ENCODE measurements at places on chromosomes 2 and 18. TPM values are rescaled to one million over a fixed set of nuclear protein-coding genes. Genes with fewer than 3 reads are reported as not detected.

The CNTNAP5 gene
- not detected for total RNA-seq

The RAD51AP2 gene
- not detected for total RNA-seq

The PAIP2B gene
- 0.64 TPM for total RNA-seq

The NCKAP5 gene
- not detected for total RNA-seq

The ALLC gene
- total RNA-seq, result not detected

- no peak overlapping the region for H3K27ac ChIP-seq
- no peak overlapping the region for H3K4me3 ChIP-seq
- no peaks in the 10 kb centered on the region for H3K36me3 ChIP-seq
- H3K27me3 ChIP-seq, result peaks cover 29% of the 10 kb centered on the region
Observed at GRCh38 chr2:172416447-172417058, 10.8 kb upstream of the ITGA6 start.

GRCh38 chr2:72135921-72136320 is 11.7 kb downstream of the CYP26B1 start:
- no peak overlapping the region for H3K4me3 ChIP-seq
- no peaks in the 10 kb centered on the region for H3K4me1 ChIP-seq
- DNase-seq, result no peak
- no peaks in the 10 kb centered on the region for H3K36me3 ChIP-seq

GRCh38 chr2:5849562-5849961 is 157.4 kb downstream of the SOX11 start:
- H3K4me1 ChIP-seq, result no peaks in the 10 kb centered on the region
- no peak overlapping the region for H3K4me3 ChIP-seq
- no peaks in the 10 kb centered on the region for H3K27me3 ChIP-seq
- H3K36me3 ChIP-seq, result no peaks in the 10 kb centered on the region

- H3K4me1 ChIP-seq, result no peaks in the 10 kb centered on the region
- no peaks in the 10 kb centered on the region for H3K36me3 ChIP-seq
- peaks cover 16% of the 10 kb centered on the region for H3K27me3 ChIP-seq
- DNase-seq, result peak; percentile 78
- H3K4me3 ChIP-seq, result no peak within 1 kb of the TSS
Observed at GRCh38 chr2:124025171-124025580, at the start of gene CNTNAP5. CNTNAP5 (plus strand) TSS chr2:124025287; CDS start chr2:124025651, 364 bp downstream.

GRCh38 chr2:136118819-136119716 is 1.1 kb upstream of the CXCR4 start:
- peaks cover 40% of the 10 kb centered on the region for H3K27me3 ChIP-seq
- peak; percentile 92 for DNase-seq
- H3K36me3 ChIP-seq, result peaks cover 21% of the 10 kb centered on the region
- peaks cover 60% of the 10 kb centered on the region for H3K4me1 ChIP-seq
- peak overlapping the region; percentile 95 for H3K27ac ChIP-seq

GRCh38 chr2:96320728-96321622 is 4.1 kb upstream of the ITPRIPL1 start:
- peak overlapping the region; percentile 88 for H3K4me3 ChIP-seq
- DNase-seq, result peak; percentile 85
- H3K4me1 ChIP-seq, result peaks cover 55% of the 10 kb centered on the region
- H3K36me3 ChIP-seq, result peaks cover 17% of the 10 kb centered on the region
- H3K27me3 ChIP-seq, result no peaks in the 10 kb centered on the region
- H3K27ac ChIP-seq, result peak overlapping the region; percentile 98

GRCh38 chr2:46779447-46779941 is 136.1 kb downstream of the MCFD2 start:
- no peak overlapping the region for H3K27ac ChIP-seq
- DNase-seq, result no peak
- no peaks in the 10 kb centered on the region for H3K36me3 ChIP-seq
- peaks cover 6% of the 10 kb centered on the region for H3K27me3 ChIP-seq
- no peaks in the 10 kb centered on the region for H3K4me1 ChIP-seq

DNA sequence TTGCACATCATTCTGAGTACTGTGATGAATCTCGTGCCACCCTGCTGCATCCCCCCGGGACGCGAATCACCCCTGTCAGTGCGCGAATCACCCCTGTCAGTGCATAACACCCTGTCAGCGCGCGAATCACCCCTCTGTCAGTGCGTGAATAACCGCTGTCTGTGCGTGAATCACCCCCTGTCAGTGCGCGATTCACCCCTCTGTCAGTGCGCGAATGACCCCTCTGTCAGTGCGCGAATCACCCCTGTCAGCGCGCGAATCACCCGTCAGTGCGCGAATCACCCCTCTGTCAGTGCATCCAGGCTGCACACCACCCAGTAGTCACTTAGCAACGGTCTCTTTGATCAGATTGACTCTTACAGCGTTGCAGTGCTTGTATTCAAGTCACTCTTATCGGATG is 134.4 kb upstream of the TPO start:
- no peaks in the 10 kb centered on the region for H3K27me3 ChIP-seq
- H3K36me3 ChIP-seq, result no peaks in the 10 kb centered on the region
- no peak overlapping the region for H3K4me3 ChIP-seq
- no peak overlapping the region for H3K27ac ChIP-seq

GRCh38 chr2:161204846-161205245 is 44.6 kb downstream of the TANK start:
- peaks cover 50% of the 10 kb centered on the region for H3K36me3 ChIP-seq
- peaks cover 12% of the 10 kb centered on the region for H3K4me1 ChIP-seq
- H3K4me3 ChIP-seq, result no peak overlapping the region
- H3K27me3 ChIP-seq, result no peaks in the 10 kb centered on the region
- no peak overlapping the region for H3K27ac ChIP-seq
- DNase-seq, result no peak

DNA sequence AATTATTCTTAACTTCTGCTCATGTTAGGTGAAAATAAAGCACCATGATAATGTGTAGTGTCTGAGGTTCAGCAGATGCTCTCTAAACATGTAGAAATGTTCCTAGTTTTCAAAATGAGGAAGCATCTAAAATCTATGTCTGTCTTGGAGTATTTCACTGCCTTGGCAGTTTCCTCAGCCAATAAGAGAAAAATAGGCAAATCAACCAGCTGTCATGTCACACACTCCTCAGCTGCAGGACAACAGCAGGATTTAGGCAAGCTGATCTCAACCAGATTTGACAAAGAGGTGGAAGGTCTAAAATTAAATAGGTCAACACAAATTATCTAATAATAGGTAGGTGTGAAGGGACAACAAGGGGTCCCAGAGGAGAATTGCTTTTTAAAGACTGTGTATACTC is 164.1 kb upstream of the BOD1L2 start:
- no peak for DNase-seq
- H3K4me3 ChIP-seq, result no peak overlapping the region
- no peaks in the 10 kb centered on the region for H3K36me3 ChIP-seq
- H3K27me3 ChIP-seq, result no peaks in the 10 kb centered on the region

DNA sequence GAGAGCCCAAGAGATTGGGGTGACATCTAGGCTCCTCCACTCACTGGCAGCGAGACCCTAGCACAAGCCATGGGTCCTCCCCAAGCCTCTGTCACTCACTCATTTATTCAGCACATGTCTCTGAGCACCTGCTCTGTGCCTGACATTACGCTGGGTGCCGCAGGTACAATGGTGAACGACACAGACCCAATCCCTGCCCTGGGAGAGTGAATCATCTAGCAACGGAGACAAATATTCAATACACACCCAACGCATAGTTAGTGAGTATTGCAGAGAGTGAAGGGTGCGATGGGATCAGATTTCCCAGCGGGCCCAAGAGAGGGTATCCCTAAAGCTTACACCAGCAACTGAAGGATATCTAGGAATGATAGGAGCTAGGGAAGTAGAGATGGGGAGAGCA is 45.5 kb downstream of the ZFP36L2 start:
- H3K4me3 ChIP-seq, result no peak overlapping the region
- H3K27me3 ChIP-seq, result no peaks in the 10 kb centered on the region
- H3K27ac ChIP-seq, result peak overlapping the region; percentile 50
- no peak for DNase-seq
- no peaks in the 10 kb centered on the region for H3K36me3 ChIP-seq

DNA sequence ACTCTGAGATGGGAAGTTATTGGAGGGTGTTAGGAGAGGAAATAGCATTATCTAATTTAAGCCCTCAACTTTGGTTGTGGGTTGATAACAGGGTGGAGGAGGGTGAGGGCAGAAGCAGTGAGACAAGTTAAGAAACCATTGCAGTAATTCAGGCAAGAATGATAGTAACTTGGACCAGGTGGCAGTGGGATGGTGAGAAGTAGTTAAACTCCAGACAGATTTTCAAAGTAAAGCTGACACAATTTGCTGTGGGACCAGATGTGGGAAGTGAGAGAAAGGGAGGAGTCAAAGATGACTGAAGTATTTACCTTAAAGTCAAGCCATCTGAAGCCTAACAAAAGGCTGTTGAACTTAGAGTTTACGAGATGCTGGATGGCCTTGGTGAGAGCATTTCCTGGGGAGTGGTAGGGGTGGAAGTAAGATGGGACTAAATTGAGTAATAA is 163.2 kb upstream of the KLF7 start:
- peak overlapping the region; percentile 80 for H3K27ac ChIP-seq
- DNase-seq, result no peak
- H3K27me3 ChIP-seq, result no peaks in the 10 kb centered on the region

DNA sequence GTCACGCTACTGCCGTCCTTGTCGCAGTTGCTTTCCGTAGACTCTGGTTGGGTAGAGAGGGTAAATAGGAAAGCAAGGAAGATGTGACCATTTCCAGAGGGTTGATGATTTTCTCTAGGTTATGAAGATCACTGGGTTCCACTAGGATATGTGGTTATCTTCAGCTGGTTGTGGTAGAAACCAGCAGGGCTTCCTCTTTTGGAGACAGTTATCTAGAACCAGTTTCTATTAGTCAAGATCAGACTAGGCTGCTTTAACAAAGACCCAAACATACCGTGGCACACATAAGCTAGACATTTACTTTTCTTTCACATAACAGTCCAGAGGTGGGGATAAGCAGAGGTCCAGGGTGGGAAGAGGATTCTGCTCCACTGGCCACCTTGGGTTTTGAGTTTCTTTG is 59.6 kb downstream of the FASTKD2 start:
- peaks cover 6% of the 10 kb centered on the region for H3K27me3 ChIP-seq
- DNase-seq, result no peak
- H3K27ac ChIP-seq, result no peak overlapping the region

GRCh38 chr2:109395494-109396201 is 218.1 kb downstream of the SEPTIN10 start:
- no peak for DNase-seq
- no peaks in the 10 kb centered on the region for H3K36me3 ChIP-seq
- no peaks in the 10 kb centered on the region for H3K4me1 ChIP-seq
- no peak overlapping the region for H3K4me3 ChIP-seq
- H3K27ac ChIP-seq, result no peak overlapping the region

DNA sequence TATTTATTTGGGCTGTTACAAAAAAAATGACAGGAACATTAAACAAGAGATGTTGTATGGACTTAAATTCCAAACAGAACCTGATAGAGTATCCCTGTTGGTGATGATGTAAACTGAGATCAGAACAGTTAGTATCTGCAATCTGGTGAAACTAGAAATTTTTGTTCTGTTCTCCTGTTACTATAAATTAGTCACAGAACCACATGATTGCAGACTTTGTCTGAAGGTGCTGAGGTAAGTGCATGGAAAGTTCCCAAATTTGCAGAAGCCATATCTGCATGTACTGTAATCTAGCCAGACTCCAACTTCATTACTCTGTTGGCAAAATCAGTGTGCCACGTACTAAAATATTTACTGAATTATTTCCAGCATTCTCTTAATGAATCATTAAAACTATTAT is 516.3 kb upstream of the FSIP2 start:
- no peak overlapping the region for H3K27ac ChIP-seq
- H3K36me3 ChIP-seq, result no peaks in the 10 kb centered on the region
- DNase-seq, result no peak
- no peak overlapping the region for H3K4me3 ChIP-seq
- no peaks in the 10 kb centered on the region for H3K4me1 ChIP-seq
- H3K27me3 ChIP-seq, result no peaks in the 10 kb centered on the region

GRCh38 chr2:121695171-121695451 is 41.6 kb downstream of the NIFK start:
- no peak for DNase-seq
- peaks cover 20% of the 10 kb centered on the region for H3K4me1 ChIP-seq
- no peak overlapping the region for H3K4me3 ChIP-seq
- no peaks in the 10 kb centered on the region for H3K27me3 ChIP-seq
- no peaks in the 10 kb centered on the region for H3K36me3 ChIP-seq

GRCh38 chr18:32437100-32437834 is 33.4 kb downstream of the GAREM1 start:
- no peak overlapping the region for H3K4me3 ChIP-seq
- H3K27ac ChIP-seq, result no peak overlapping the region
- DNase-seq, result no peak
- peaks cover 13% of the 10 kb centered on the region for H3K27me3 ChIP-seq

DNA sequence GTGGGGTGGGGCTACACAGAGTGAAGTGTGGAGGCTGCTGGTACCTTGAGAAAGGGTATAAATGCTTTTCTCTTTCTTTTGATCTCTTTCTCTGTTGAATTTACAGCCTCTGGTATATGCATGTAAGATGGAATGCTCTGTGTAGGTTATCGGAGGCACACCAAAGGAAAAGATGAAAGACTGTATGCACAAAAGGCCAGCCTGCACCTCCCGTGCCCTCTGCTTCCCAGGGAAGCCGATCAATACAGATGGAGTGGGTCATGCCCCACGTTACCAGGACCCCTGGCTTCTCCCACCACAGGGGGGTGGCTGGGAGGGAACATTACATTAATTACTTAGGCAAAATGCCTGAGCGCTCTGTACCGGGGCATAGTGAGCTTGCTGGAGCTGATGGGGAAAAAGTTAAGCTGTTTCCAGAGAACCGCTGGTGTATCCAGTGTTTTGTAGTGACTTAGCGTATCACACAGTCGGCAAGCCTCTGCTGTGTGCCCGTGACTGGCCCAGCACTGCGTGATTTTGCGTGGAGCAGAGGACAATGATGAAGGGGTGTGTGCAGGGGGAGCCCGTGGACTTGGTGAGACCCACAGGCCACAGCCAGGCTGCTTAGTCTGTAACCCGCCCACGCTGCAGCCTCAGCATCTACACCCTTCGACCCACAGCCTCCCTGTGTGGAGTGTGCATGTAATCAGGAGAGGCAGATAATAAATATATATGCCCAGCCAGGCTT is 8.0 kb downstream of the ALLC start:
- no peaks in the 10 kb centered on the region for H3K4me1 ChIP-seq
- no peak for DNase-seq
- no peak overlapping the region for H3K4me3 ChIP-seq
- H3K36me3 ChIP-seq, result no peaks in the 10 kb centered on the region
- H3K27ac ChIP-seq, result no peak overlapping the region

- DNase-seq, result no peak
- H3K36me3 ChIP-seq, result no peaks in the 10 kb centered on the region
- H3K4me1 ChIP-seq, result peaks cover 14% of the 10 kb centered on the region
- H3K27ac ChIP-seq, result no peak overlapping the region
Observed at GRCh38 chr2:120732506-120733237, 3.0 kb upstream of the GLI2 start.

DNA sequence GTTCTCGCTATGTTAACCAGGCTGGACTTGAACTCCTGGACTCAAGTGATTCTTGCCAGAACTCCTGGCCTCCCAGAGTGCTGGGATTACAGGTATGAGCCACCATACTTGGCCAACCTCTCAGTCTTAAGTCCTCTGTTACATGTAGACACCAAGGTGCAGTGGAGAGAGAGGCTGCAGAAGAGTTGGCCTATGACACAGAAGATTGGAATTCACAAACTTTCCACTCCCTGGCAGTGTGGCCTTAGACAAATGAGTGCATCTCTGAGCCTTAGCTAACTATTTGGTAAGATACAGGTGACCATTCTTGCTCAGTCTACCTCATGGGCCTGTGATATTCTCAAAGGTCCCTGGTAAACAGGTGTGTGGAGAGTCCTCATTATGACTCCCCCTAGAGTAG is 159.7 kb downstream of the MYCN start:
- no peaks in the 10 kb centered on the region for H3K36me3 ChIP-seq
- H3K27me3 ChIP-seq, result no peaks in the 10 kb centered on the region
- H3K4me1 ChIP-seq, result no peaks in the 10 kb centered on the region
- no peak overlapping the region for H3K27ac ChIP-seq

- H3K36me3 ChIP-seq, result no peaks in the 10 kb centered on the region
- H3K27me3 ChIP-seq, result peaks cover 54% of the 10 kb centered on the region
- H3K4me1 ChIP-seq, result peaks cover 2% of the 10 kb centered on the region
- no peak for DNase-seq
- no peak overlapping the region for H3K27ac ChIP-seq
- H3K4me3 ChIP-seq, result no peak overlapping the region
Observed at GRCh38 chr2:236510034-236510433, 59.6 kb upstream of the ACKR3 start.
